ENCODE measurements at places on chromosomes 3 and 15.

- no peak for DNase-seq
These were observed 107.9 kb downstream of the P3H2 start for GRCh38 chr3:190012784-190013183.

- DNase-seq = no peak
These were observed 28.1 kb downstream of the ABHD2 start for GRCh38 chr15:89116404-89116803.

DNA sequence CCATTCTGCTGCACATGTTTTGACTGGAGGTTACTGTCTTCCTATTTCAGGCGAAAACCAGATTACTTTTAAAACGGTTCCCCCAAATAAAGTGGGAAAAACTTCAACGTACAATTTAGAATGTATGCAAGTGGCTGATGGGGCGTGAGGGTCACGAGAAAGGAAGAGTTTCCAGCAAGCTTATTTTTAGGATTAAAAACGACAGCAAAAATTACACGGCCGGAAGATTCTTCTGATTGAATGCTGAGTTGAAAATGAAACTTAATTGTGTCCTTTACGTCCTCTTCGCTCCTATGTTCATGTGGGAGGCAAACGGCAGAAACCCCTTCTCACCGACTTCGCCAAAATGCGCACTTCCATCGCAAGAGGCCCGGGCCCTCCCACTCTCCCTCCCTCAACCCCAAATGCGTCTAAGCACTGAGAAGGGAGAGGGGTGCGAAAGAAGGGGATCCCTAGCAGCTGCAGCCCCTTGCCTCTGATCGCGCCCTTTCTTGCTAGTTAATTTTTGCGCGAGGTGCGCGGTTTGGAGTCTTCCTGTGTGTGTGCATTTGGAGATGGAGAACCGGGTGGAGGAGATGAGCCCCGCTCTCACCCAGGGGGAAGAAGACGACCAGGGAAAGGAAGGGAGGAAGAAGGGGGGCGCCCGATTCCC lies 656 bp downstream of the CD47 start:
- DNase-seq = no peak

DNA sequence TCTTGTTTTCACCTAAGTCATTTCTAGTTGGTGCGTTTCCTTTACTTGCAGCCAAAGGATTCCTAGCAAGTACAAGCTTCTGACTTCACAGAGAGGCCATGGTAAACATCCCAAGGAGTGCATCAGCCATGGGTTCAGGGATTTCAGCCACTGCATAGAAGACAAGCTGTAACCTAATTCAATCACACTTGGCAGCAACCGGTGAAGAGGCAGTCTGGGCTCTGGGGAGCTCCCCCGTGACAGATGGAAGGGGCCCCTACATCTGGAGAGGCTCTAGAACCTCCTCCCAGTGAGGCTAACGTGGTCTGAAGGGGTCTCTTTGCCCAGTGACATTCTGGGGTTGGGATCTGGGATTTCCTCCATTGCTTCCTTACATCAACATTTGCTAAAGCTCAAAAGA lies 8.4 kb upstream of the SNRPA1 start:
- DNase-seq = no peak

- DNase-seq = no peak
These were observed 1.1 kb downstream of the KLHL6 start for GRCh38 chr3:183554377-183554776.

- DNase-seq = no peak
These were observed 200.7 kb downstream of the TLE3 start for GRCh38 chr15:69897061-69897460.

Data from CMK (cell line).